ENCODE measurements at places on chromosomes 5 and 9.

- DNase-seq = no peak
These were observed 267.5 kb upstream of the GRIA1 start for GRCh38 chr5:153222936-153223335.

GRCh38 chr9:26457151-26457550, 435.5 kb downstream of the CAAP1 start:
- no peak for DNase-seq

- no peak for DNase-seq
These were observed 142.4 kb upstream of the GRAMD2B start for GRCh38 chr5:126280846-126281245.

- no peak for DNase-seq
These were observed 13.8 kb upstream of the ZNF300 start for GRCh38 chr5:150918613-150919012.

- DNase-seq = no peak
These were observed 22.5 kb downstream of the EDIL3 start for GRCh38 chr5:84362061-84362720.

GRCh38 chr9:136928591-136928990, 15.9 kb downstream of the FBXW5 start:
- no peak for DNase-seq

DNA sequence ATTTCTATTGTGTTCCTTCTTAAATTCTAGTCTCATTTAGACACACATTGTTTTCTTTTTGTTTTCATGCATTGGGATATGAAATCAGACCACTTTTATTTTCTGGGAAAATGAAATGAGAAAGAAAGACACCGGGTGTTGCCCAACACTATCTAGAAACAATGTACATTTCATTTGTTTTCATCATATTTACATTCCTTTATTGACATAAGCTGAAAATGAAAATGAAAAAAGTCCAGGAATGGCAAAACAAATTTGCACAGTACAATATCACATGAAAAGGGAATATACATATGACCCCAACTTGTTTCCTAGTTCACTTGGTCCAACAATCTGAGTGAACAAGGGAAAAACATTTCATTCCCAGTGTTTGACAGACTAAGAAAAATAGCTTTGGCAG, 20.7 kb downstream of the IFNE start:
- no peak for DNase-seq

DNA sequence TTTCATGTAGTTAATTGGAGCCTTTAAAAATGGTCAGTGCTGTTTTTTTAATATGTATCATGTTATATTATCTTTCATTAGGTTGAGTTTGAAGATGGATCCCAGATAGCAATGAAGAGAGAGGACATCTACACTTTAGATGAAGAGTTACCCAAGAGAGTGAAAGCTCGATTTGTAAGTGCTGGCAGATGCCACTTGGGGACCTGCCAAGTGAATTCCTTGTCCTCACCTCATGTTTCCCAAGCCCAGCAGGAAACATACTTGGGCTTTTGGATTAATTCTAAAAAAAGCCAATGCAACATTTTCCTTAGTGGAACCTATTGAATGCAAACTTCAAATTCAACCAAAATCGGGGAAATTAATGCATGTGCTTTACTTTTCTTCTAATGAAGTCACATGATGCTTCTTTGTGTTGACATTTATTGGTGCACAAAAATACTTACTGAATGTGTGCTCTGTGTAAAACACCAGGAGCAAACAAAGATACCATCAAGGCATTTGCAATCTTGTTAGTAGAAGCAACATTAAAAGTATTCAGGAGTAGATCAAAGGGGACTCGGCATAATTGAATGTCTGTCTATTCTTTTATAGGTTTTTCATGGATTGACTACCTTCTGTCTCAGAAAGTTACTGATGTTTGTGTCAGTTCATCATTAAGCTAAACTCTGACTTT, 412.1 kb downstream of the KDM4C start:
- no peak for DNase-seq

GRCh38 chr9:128309551-128309950, 12.7 kb downstream of the TRUB2 start:
- no peak for DNase-seq

DNA sequence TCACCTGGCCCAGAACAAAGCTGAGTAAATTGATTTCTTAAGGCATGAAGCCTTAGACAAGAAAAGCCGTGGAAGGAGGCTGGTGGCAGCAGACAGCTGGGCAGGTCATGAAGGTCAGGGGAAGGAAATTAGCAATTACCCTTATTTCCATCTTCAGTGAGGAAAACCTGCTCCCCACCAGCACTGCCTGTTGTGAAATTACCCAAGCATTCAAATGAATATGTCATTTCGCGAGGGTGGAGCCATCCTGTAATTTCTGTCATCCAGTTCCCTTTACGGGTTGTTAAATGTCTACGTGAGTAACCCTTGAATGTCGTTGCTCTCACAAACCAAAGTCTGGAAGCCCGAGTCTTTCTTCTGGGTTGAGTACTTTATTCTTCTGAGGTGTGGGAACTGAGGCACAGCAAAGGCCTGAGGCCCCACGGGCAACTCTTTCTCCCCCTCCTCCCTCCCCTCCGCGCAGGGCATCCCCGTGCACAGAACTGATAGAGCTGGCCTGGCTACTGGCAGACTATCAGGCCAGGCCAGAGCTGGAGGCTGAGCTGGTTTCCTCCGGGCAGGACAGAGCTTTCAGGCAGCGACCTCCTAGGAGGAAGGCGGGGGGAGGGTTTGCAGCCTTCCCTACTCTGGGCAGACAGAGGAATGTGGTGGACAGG, 22.0 kb upstream of the AK3 start:
- DNase-seq = no peak

GRCh38 chr5:129474544-129474943, 14.4 kb downstream of the ADAMTS19 start:
- no peak for DNase-seq

- no peak for DNase-seq
These were observed 118.8 kb upstream of the ADAMTS19 start for GRCh38 chr5:129341306-129341705.

DNA sequence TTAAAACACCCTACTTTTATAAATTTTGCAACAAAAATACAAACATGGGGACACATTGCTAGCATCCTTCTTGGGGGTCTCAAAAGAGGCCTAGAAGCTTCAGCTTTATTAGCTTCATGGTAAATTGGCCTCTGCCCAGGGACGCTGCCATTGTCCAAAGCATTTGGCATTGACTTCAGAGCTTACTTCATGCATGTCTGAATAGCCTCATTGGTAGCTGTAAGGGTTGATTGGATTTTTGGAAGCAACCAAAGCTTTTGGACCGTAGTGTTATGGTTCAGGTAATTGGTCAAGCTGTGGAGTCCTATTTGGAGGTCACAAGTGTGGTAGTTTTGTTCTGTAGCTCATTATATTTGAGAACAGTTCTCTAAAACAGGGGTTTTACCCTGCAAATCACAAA, 411.7 kb upstream of the SLC24A2 start:
- no peak for DNase-seq

DNA sequence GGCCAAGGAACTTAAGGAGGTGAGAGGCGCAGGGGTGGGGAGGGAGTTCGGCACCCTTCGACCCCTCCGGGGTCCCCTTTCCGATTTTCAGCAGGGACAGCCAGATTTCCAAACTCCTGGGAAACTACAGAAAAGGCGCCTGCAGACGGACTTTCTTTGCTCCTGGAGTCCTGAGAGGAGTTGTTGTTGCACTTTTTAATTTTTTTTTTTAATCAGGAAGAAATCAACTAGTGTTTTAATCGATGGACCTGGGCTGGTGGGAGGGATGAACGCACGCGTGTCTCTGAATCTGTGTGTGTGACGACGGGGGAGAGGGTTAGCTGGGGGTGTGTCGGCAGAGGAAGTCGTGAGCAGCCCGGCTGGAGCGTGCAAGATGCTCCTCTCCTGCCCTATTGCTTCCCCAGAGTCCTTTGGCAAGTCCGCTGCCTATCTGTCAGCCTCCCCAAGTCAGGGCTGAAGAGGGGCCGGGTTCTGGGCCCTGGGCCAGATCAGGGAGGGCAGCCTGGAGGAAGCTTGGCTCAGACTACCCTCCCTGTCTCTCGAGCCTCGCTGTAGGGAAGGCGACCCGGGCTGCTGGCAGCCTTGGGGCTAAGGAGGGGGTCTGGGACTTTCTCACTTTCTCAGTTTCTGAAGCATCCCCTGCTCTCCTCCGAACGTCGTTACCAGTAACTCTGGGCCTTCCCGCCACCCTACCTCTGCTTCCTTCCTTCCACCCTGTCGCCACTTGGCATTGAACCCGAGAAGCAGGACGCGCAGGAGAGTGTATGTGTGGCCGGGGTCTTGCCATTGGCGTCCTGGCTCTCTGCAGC, 731 bp downstream of the PRR16 start:
- no peak for DNase-seq

GRCh38 chr9:75870450-75870849, 20.0 kb upstream of the PCSK5 start:
- DNase-seq = no peak

- no peak for DNase-seq
These were observed 136.1 kb upstream of the PCA3 start for GRCh38 chr9:76628155-76628554.

DNA sequence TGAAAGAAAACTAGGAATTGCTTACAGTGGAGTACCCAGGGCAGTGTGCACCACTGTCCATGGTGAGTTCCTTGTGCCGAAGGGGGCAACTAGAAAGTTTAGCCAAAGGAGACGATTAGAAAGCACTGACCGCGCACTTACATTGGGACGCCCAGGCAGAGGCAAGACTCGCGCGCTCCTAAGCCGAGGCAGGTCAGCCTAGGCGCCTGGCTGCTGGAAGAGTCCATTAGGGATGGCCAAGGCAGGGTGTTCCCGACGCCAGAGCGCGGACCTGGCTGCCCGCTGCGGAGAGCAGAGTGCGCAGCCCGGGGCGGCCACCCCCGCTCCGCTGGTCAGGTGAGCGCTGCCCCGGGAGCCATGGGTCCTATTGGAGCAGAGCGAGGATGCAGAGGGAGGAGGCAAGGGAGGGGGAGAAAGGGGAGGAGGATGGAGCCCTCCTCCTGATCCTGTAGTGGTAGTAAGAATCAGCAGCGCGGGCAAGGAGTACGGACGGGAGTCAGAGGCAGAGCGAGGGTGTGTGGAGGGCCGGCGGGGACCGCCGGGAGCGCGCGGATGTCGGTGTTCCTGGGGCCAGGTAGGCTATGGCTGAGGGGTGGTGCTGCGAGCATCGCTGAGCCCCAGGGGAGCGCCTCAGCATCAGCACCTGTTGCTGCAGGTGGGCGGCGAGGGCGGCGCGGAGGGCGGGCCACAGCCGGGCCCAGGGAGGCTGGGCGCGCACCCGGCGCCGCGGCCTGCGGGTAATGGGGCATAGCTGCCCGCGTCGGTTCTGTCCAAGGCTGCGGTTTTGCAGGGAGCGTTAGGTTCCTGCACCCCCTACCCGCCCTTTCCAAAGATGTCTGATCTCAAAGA, at the start of gene ADGRV1:
Gene ADGRV1, plus strand, starts transcription at position 454 of the 849 bp plus-strand sequence. Its CDS starts 99 bp downstream, at position 553.
- DNase-seq = no peak

DNA sequence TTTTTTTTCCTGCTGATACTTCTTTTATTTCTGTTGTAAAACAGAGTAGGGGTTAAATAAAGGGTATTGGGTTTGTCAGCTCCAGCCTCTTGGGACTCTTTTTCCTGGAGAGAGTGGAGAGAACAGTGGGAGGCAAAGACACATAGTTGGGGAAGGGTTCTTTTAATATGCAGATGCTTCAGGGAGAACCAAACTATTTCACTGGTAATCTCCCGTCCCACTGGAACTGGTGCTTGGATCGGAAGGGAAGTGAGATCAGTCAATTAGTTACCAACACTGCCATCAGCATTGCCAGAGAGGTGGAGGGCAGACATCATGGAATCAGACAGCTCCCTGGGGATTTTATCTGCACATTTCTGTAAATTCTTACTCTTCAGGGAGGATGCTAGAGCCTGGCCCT, 47.6 kb upstream of the ELOVL7 start:
- no peak for DNase-seq

DNA sequence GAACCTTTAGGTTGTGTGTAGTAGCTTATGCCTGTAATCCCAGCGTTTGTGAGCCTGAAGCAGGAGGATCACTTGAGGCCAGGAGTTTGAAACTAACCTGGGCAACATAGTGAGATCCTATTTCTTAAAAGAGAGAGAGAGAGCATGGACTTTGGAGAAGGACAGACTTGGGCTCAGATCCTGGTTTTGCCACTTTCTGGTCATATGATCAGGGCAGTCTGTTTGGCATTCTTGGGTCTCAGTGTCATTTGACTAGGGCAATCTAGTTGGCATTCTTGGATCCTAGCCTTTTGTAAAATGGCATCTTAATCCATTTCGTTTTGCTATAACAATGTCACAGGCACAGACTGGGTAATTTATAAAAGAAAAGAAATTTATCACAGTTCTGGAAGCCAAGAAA, 28.4 kb downstream of the RCL1 start:
- no peak for DNase-seq

- DNase-seq = no peak
These were observed 715 bp upstream of the LEAP2 start for GRCh38 chr5:132872788-132873118.

- DNase-seq = no peak
These were observed 156.0 kb upstream of the MAST4 start for GRCh38 chr5:66440202-66440680.

DNA sequence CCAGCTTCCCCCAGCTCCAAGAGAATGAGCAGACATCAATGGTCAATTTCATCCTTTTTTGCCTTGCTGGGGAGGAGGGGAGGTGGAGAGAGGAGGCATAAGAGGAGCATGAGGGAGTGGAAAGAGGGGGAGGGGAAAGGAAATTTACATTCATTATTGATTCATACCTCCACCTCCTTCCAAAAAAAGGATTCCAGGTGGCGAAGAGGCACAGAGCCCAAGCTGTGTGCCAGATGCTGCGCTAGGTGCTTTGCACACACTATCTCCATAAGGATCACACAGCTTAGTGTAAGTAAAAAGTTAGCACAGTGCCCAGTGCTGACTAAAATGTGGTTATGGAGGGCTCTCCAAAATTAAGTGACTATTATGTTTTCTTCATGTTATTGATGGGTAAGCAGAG, 11.0 kb downstream of the ASTN2 start:
- DNase-seq = no peak

DNA sequence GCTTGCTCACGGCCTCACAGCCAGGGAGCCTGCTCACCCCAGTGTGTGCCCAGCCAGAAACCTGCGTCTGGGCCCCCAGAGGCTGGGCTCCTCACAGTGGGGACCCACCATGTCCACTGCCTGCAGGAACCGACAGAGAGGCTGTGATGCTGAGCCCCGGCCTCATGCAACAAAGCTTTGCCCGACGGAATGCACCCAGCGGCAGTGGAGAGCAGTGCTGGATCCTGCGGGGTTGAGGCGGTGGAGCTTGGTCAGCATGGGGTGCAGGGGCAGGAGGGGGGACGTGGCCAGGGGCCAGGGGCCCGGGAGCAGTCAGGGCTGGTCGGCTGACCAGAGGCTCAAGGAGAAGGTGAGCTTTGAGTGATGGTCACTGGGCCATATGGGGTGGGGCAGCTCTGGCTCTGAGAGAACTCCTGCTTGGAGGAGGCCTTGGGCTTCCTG, 7.7 kb upstream of the CEP72 start:
- DNase-seq = no peak

DNA sequence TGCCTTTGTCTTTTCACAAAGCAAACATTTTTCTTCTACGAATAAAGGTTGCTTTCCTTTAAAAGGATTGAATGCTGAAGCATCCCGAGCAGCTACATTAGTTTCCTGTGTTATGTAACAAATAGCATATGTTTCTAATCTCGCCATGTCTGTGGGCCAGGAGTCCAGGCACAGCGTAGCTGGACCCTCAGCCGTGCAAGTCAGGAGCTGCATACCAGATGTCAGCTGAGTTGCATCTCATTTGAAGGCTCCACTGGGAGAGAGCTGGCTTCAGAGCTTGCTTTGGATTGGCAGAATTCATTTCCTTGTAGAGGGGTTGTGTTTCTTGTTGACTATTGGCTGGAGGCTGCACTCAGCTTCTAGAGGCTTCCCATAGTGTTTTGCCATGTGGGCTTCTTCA, 16.0 kb upstream of the GOLPH3 start:
- DNase-seq = no peak

Data from stimulated activated CD8-positive, alpha-beta memory T cell treated with anti-CD3 and anti-CD28 coated beads, Interleukin-2, amount 100 ng/mL, for 1 hour (primary cell).